ENCODE measurements at places on chromosomes 7 and 10. TPM values are rescaled to one million over a fixed set of nuclear protein-coding genes. Genes with fewer than 3 reads are reported as not detected.
A peak's percentile ranks its signal among the peaks of the same experiment; 100 is the strongest.

DNA sequence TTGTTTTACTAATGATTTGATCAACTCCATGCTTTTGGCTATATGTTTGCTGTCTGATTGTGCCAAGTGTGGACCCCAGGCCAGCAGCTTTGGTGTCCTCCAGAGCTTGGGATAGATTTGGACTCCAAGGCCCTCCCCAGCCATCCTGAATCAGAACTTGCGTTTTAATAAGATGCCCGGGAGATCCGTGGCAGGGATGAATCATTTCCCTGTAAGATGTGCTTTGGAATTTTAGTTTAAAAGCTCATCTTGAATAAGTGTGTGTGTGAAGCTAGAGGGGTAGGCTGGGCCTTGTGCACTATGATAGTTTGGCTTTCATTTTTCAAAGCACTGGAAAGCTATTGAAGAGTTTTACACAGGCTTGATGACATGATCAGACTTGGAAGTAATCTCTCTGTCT lies 66.2 kb upstream of the SDK1 start:
- no peak for DNase-seq

GRCh38 chr10:87531908-87532622 lies 27.4 kb downstream of the MINPP1 start:
- DNase-seq = no peak

- peak; percentile 6 for DNase-seq
Measured at GRCh38 chr10:112446055-112446854, 459 bp downstream of the ZDHHC6 start.

- peak; percentile 22 for DNase-seq
Measured at GRCh38 chr10:90969121-90969534, 48.2 kb upstream of the ANKRD1 start.

DNA sequence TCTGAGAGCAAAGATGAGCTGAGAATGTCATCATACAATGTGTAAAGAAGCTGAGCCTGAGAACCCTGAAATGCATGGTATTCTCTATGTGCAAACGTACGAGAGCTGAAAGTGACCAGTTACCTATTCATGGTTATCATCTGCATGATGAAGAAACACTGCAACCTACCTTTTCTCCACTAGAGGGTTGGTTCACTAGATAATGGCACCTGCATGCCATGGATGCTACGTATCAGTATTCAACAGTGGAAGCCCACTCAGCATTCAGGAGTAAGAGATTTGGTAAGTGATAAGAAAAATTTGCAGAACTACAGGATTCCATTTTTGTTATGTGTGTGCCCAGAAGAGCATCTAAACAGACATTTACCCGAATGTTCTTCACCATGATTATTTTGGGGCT lies 145.4 kb downstream of the PTPRN2 start:
- DNase-seq = no peak

DNA sequence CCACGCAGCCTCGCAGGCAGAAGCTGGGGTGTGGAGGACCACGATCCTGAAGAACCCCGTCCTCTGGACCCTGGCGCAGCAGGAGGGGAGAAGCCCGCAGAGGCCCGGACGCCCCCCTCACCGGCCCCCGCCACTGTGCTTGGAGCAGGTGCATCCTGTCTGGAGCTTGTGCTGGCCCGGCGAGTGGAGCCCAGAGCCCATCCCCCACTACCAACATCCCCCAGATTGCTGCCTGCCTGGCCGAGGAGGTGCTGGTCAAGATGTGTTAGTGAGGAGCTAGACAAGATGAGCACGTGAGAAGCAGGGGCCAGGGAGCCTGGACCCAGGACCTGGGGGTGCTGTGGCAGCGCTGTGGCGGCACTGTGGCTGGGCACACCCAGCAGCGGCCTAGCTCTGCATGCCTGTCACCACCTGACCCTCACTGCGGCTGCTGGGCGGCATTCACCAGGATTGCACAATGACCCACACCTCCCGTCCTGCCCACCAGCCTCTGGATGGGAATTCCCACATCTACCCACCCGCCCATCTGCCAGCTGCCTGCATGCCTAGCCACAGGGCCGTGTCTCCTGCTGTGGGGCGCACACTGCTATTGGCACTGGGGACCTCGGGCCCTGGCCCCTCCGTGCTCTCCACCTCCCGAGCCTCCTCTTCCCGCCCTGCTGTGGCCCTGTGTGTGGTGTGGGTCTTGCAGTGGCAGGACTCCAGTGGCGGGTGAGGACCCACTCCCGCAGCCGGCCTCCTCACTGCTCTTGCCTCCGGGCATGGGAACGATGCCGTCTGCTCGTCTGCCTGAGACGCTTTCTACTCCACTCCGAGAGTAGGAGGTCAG lies 11.8 kb downstream of the GPR146 start:
- no peak for DNase-seq

- DNase-seq = peak; percentile 49
Measured at GRCh38 chr7:112411186-112411795, 39.0 kb upstream of the IFRD1 start.

DNA sequence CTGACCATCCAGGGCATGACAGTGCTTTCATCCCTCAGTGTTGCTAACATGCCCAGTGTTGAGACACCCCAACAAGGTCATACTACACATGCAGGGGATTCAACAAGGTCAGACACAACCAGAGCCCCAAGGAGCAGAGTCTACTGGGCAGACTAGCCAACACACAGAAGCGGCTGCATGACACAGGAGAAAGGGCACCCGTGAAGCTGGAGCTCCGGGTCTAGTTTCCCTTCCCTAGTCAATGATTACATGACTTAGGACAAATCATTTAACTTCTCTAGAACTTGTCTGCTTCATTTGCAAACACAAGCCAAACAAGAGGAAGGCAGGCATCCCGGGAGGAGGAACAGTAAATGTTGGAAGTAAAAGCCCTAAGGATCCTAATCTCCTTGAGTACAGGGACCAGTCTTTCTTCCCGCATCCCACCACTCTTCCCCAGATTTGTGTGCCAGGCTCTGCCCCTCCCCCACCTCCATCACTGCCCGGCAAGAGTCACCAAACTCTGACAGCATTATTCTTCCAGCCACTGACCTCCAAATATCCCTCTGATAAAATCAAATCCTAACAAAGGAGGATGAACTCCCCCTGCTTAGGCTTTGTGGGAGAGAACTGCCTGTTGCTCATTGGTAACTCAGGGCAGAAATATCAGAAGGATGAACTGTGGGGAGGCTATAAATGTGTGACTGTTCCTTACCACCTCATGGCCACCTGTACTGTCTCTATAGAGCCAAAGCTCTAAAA lies 104.3 kb downstream of the KCNMA1 start:
- DNase-seq = no peak

GRCh38 chr7:26182283-26182682 lies 18.3 kb downstream of the HNRNPA2B1 start:
- no peak for DNase-seq

DNA sequence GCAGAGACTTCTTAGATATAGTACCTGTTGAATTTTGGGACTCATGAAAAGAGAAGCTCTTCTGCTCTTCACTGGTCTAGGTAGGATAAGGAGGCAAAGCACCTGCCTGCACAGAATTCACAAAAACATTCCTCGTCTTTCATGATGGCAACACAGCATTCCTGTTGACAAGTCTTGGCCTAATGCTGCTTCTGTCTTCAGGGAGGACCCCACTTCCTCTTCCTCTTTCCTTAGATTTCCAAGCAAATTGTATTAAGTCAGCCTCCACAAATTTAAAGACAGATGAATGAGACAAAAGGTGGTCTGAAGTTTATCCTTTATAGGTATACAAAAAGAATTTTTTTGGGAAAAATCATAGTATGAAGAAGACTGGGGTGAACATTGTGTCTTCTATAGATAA lies 64.9 kb downstream of the DNAJB9 start:
- no peak for DNase-seq

DNA sequence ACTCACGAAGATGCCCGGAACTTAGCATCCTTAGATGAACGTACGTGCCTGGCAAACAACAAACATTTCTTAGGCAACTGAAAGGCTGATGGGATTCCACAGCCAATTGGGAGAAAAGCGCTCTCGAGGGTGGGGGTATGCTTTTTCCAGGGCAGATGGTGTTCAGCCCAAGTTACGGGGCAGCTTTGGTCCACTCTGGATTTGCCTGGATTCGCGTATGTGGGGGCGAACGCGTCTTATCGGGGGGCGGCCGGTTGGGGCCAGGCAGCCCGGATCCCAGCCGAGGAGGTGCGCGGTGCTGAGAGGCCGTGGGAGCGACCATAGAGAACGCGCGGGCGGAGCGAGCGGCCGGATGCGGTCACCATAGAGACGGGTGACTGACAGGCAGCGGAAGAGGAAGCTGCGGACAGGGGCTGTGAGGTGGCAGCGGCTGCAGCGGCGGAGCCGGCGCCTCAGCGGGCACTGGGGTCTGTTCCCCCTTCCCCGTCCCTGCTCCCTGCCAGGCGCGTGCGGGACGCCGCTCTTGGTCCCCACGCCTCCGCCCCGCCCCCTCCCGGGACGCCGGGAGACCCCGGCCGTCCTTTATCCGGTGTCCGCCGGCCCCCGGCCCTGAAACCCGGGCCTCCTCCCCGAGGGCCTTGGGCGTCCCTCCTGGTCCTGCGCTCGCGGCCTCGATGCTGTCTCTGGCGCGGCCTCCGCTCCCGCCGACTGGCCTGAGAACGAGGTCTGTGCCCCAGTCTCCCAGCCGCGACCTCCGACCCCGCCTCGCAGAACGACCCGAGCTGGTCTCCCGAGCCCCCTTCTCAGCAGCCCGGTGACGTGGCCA lies at the start of gene CHPF2:
Gene CHPF2 (plus strand): TSS at position 393 of the 826 bp plus-strand sequence. CDS start 1,529 bp downstream, outside the sequence.
- peak; percentile 97 for DNase-seq

GRCh38 chr10:112177247-112177646 lies 6.3 kb downstream of the GPAM start:
- no peak for DNase-seq

DNA sequence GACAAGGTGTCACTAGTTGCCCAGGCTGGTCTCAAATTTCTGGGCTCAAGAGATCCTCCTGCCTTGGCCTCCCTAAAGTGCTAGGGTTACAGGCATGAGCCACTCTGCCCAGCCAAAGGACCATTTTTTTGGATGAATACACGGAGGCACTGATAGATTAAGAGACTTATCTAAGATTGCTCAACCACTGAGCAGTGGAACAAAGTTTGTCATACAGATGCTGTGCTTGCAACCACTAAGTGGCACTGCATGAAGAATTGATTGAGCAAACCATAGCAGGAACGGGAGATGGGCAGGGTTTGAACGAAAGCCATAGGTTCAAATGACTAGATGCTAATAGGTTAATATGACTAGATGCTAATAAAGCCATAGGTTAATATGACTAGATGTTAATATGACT lies 61.1 kb downstream of the EBLN1 start:
- no peak for DNase-seq

- DNase-seq = no peak
Measured at GRCh38 chr7:94188350-94188749, 184.2 kb upstream of the BET1 start.

DNA sequence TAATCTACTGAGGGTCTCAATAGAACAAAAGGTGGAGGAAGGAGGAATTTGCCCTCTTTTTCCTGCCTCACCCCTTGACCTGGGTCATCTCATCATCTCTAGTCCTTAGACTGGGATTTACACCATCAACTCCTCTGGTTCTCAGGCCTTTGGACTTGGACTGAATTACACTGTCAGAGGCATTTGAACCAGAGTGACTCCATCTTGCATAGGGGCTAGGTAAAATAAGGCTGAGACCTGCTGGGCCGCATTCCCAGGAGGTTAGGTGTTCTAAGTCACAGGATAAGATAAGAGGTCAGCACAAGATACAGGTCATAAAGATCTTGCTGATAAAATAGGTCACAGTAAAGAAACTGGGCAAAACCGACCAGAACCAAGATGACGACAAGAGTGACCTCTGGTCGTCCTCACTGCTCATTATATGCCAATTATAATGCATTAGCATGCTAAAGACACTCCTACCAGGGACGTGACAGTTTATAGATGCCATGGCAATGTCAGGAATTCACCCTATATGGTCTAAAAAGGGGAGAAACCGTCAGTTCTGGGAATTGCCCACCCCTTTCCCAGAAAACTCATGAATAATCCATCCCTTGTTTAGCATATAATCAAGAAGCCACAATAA lies 84.0 kb downstream of the C1GALT1 start:
- DNase-seq = no peak

GRCh38 chr7:84123965-84124547 lies 70.5 kb downstream of the SEMA3A start:
- peak; percentile 41 for DNase-seq

GRCh38 chr10:13969792-13970140 lies 361.0 kb downstream of the FRMD4A start:
- DNase-seq = no peak

Gene PPP1R3A
- total RNA-seq = not detected

Gene HMX3
- total RNA-seq = 3.3 TPM

Gene NPFFR1
- total RNA-seq = not detected

Gene HOXA6
- 4.2 TPM for total RNA-seq

Gene ZNF503
- total RNA-seq = 5.7 TPM

Gene KIAA1549
- 1.8 TPM for total RNA-seq

Gene CALHM2
- 3.8 TPM for total RNA-seq

Gene ADAM22
- total RNA-seq = 3.0 TPM

Gene AGR2
- total RNA-seq = not detected

Data from Daoy (cell line).